Activated CD4-positive, alpha-beta T cell treated with anti-CD3 and anti-CD28 coated beads, Interleukin-2, amount 50 U/mL, for 16 hours (primary cell): ENCODE measurements at places on chromosomes 6 and 20.

- no peak for DNase-seq
Measured at GRCh38 chr6:17705428-17705777, 1.3 kb downstream of the NUP153 start.

GRCh38 chr6:157488058-157488457 lies 107.1 kb downstream of the ZDHHC14 start:
- DNase-seq, result no peak

- peak; percentile 73 for DNase-seq
Measured at GRCh38 chr20:36808317-36809257, 35.0 kb upstream of the DSN1 start.

DNA sequence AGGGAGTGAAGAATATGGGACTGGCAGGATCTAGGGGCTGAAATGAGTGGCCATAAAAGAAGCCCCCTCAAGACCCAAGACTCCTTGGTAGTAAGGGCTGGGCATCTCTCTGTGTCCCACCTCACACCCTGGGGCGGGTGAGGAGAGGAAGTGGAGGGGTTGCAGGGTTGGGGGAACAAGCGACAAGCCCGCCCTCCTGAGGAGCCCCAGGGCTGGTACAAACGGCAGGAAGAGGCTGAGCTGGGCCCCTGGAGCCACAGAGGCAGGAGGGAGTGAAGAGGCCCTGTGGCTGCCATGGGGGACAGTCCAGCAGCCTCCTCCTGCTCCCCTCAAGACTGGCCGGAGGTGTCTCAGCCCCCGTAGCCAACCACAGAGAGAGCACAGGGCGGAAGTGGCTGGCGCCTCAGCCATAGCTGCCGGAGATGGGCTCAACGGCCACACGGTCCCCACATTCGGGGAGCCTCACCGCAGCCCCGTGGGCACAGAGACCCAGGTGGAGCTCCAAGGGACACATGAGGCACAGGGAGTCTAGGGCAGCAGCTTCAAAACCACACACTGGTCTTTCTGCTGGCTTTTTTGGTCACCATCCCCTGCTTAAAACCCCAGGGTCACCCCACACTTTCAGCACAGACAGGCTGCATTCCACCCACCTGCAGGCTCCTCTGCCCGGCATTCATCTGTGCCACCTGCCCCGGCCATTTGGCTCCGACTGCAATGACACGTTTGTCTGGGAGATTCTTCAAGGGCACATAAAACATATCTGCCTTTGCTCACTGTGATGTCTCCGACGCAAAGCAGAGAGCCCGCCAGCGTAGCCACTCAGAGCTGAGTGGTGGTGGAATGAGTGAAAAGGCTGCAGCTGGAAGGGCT lies 524 bp downstream of the C20orf203 start:
- DNase-seq, result peak; percentile 30

- peak; percentile 66 for DNase-seq
Measured at GRCh38 chr6:112235956-112236355, 18.4 kb downstream of the LAMA4 start.

DNA sequence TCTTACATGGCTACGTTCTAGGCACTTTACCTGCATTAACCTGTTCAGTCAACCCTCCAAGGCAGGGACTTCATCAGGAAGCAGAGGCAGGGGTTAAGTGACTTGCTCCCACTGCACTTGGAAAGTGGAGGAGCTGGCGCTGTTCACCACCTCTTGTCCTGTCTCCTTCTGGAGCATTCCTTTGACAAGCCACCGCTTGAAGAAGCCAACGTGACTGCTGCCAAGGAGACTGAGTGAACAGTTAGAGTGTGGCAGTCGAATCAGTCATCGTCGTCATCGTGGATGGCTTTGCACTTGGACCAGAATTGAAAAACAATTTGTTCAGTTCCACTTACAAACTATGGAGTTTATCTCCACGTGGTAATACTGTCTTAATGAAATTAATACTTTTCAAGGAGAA lies 60.9 kb downstream of the TULP4 start:
- no peak for DNase-seq

- DNase-seq, result peak; percentile 39
Measured at GRCh38 chr6:167093922-167094432, 28.9 kb upstream of the CCR6 start.
